Endodermal cell (in vitro differentiated cells): ENCODE measurements at places on chromosomes 2 and 18. TPM values are rescaled to one million over a fixed set of nuclear protein-coding genes. Genes with fewer than 3 reads are reported as not detected.
A peak's percentile ranks its signal among the peaks of the same experiment; 100 is the strongest.

- no peak for DNase-seq
- H3K4me1 ChIP-seq, result no peaks in the 10 kb centered on the region
- H3K27me3 ChIP-seq, result no peaks in the 10 kb centered on the region
- no peak overlapping the region for H3K4me3 ChIP-seq
- no peaks in the 10 kb centered on the region for H3K36me3 ChIP-seq
Measured at GRCh38 chr2:33222309-33222708, 254.1 kb upstream of the RASGRP3 start.

DNA sequence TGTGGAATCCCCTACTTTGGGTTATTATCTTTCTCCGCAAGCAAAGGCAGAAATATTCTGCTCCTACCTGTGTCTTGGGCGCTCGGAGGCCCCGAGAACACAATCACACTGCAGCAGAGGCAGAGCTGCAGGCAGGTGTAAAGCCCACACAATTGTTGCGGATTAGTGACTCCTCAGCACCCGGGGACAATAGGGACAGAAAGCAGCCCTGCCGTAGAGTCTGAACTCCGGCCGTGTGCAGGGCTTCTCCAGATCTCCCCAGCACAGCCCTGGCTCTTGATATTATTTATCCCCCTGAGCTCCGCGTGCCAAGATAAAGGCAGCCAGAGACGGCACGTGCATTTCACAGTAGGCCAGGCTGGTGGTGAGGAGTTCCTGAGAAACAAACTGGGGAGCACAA, 229.2 kb downstream of the EN1 start:
- peaks cover 4% of the 10 kb centered on the region for H3K27me3 ChIP-seq
- H3K4me1 ChIP-seq, result peaks cover 15% of the 10 kb centered on the region
- no peak overlapping the region for H3K4me3 ChIP-seq
- no peaks in the 10 kb centered on the region for H3K36me3 ChIP-seq
- no peak for DNase-seq

DNA sequence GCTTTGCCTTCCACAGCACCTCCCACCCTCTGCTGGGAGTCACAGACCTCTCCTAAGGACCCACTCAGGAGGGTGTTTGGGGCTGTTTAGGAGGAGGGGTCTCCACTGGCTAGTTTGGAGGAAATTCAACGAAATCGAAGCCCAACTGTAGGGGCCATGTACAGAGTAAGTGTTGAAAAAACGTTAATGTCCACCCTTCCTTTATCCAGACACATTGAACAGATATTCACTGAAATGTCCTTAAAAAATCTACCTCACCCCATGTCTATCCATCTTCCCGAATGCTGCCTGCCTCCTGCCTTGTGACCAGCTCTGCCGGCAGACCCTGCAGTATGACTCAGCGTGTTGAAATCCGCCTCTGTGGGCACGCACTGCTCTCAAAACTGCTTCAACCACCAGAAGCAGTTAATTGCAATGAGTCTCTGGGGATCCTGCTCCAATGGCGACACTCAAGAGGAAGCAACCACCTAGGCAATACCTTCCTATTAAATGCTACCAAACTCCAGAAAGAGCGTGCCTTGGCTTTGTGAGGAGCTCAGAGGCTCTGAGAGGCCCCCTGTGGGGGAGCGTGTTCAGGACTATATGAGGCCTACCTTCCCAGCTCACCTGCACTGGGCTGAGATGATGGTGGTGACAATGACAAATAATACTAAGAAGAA, 61.4 kb upstream of the RTN4 start:
- no peak overlapping the region for H3K27ac ChIP-seq
- H3K4me3 ChIP-seq, result no peak overlapping the region
- DNase-seq, result peak; percentile 80
- H3K4me1 ChIP-seq, result peaks cover 5% of the 10 kb centered on the region
- no peaks in the 10 kb centered on the region for H3K27me3 ChIP-seq
- no peaks in the 10 kb centered on the region for H3K36me3 ChIP-seq

- DNase-seq, result no peak
- no peak overlapping the region for H3K27ac ChIP-seq
- no peaks in the 10 kb centered on the region for H3K36me3 ChIP-seq
Measured at GRCh38 chr2:152421521-152422370, 86.8 kb downstream of the FMNL2 start.

- H3K4me3 ChIP-seq, result no peak overlapping the region
- no peak overlapping the region for H3K27ac ChIP-seq
- H3K4me1 ChIP-seq, result peaks cover 30% of the 10 kb centered on the region
Measured at GRCh38 chr2:159044804-159045286, 76.4 kb downstream of the TANC1 start.

GRCh38 chr2:197994751-197995150, 190.4 kb downstream of the PLCL1 start:
- H3K27ac ChIP-seq, result no peak overlapping the region
- H3K4me3 ChIP-seq, result no peak overlapping the region
- DNase-seq, result no peak
- no peaks in the 10 kb centered on the region for H3K36me3 ChIP-seq
- no peaks in the 10 kb centered on the region for H3K4me1 ChIP-seq

DNA sequence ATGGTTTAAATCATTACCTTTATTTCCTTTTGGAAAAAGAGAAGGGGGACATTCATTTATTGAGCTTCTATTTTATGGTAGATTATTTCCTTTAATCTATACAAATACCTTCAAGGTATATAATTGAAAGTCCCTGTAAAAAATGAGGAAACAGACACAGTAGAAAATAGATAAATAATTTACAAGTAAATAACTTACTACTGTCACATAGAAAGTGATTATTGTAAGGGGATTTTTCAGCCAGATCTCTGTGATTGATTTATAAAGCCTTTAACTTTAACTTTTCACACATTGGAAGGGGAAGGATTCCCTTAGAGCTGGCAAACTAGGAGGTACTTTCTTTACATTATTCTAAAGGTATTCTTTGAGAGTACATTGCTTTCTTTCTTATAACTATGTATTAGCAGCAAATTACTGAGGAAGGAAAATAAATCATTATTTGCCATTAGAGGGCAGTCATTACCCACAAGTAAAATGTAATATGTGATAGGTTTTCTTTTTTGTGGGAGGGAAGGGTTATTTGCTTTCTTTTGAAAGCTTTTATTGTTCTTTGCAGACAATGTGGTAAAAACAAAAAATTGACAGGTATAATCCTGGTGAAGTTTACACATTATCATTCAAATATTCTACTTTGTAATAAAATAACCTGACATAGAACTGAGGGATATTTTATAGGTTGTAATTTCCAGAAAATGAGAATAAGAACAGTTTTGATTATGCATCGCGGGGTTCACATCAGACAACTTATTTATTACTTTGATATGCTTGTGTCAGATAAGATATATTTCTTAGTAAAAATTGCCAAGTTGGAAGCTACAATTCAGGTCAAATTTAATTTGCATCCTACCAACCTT, 24.8 kb upstream of the RPE start:
- DNase-seq, result no peak
- H3K27me3 ChIP-seq, result no peaks in the 10 kb centered on the region
- no peaks in the 10 kb centered on the region for H3K36me3 ChIP-seq
- no peaks in the 10 kb centered on the region for H3K4me1 ChIP-seq
- no peak overlapping the region for H3K27ac ChIP-seq
- no peak overlapping the region for H3K4me3 ChIP-seq

GRCh38 chr2:99772591-99773331, 282.9 kb upstream of the REV1 start:
- peak overlapping the region; percentile 87 for H3K27ac ChIP-seq
- H3K4me3 ChIP-seq, result no peak overlapping the region
- DNase-seq, result no peak
- no peaks in the 10 kb centered on the region for H3K36me3 ChIP-seq
- H3K27me3 ChIP-seq, result peaks cover 4% of the 10 kb centered on the region

- H3K36me3 ChIP-seq, result peaks cover 30% of the 10 kb centered on the region
- DNase-seq, result no peak
- no peak overlapping the region for H3K27ac ChIP-seq
- no peak overlapping the region for H3K4me3 ChIP-seq
- no peaks in the 10 kb centered on the region for H3K4me1 ChIP-seq
Measured at GRCh38 chr2:219286436-219287115, 7.4 kb downstream of the DNAJB2 start.

DNA sequence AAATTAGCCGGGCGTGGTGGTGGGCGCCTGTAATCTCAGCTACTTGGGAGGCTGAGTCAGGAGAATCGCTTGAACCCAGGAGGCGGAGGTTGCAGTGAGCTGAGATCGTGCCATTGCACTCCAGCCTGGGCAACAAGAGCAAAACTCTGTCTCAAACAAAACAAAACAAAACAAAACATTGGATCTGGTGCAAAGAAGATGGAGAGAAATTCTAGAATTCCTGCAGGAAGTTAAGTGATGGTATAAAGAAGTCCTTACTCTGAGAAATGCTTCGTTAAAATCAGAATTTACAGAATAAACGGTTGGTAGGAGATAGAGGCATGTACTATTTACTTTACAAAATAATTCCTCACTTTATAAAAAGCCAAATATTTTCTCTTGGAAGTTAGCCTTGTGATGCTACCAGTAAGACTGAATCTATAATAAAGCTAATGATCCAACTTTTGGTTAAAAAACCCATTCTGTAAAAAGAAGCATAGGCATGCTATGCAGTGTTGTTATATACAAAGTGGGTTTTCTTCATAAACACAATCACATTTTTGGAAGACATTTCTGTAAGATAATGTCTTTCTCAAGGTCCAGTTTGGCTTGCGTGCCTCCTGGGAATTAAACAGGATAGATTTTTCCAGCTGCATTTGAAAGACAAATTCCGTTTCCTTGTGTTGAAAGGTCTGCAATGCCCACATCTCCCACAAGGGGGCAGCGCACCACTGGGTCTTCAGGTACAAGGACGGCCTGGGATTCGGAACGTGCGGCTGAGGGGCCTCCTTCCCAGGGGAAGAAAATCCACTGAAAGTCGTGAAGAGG, 35.6 kb upstream of the PNO1 start:
- no peaks in the 10 kb centered on the region for H3K27me3 ChIP-seq
- H3K27ac ChIP-seq, result no peak overlapping the region

GRCh38 chr2:8400196-8400595, 281.7 kb upstream of the ID2 start:
- H3K27ac ChIP-seq, result no peak overlapping the region
- no peaks in the 10 kb centered on the region for H3K4me1 ChIP-seq
- H3K27me3 ChIP-seq, result no peaks in the 10 kb centered on the region
- H3K4me3 ChIP-seq, result no peak overlapping the region

DNA sequence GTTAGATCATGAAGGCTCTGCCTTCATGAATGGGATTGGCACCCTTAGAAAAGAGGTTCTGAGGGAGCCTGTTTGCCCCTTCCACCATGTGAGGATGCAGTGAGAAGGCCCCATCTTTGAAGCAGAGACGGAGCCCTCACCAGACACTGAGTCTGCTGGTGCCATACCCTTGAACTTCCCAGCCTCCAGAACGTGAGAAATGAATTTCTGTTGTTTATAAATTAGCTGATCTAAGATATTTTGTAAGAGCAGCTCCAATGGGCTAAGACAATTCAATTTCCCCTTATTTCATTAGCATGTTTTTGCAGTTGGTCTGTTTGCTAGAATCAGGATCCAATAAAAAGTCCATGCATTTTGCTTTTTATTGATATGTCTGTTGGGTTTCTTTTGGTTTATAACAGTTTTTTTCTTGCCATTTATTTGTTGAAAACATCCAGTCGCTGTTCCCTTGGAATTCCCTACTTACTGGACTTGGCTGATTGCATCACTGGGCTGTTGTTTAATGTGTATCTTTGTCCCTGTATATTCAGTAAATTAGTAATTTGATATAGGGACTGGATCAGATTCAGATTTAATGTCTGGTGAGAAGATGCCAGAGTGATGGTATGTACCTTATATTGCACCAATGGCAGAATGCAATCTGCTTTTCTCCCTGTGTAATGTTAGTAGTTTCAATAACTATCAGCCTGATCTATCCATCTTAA, 24.0 kb upstream of the GREB1 start:
- no peaks in the 10 kb centered on the region for H3K4me1 ChIP-seq
- peaks cover 30% of the 10 kb centered on the region for H3K36me3 ChIP-seq
- H3K27me3 ChIP-seq, result no peaks in the 10 kb centered on the region
- H3K4me3 ChIP-seq, result no peak overlapping the region
- H3K27ac ChIP-seq, result no peak overlapping the region

DNA sequence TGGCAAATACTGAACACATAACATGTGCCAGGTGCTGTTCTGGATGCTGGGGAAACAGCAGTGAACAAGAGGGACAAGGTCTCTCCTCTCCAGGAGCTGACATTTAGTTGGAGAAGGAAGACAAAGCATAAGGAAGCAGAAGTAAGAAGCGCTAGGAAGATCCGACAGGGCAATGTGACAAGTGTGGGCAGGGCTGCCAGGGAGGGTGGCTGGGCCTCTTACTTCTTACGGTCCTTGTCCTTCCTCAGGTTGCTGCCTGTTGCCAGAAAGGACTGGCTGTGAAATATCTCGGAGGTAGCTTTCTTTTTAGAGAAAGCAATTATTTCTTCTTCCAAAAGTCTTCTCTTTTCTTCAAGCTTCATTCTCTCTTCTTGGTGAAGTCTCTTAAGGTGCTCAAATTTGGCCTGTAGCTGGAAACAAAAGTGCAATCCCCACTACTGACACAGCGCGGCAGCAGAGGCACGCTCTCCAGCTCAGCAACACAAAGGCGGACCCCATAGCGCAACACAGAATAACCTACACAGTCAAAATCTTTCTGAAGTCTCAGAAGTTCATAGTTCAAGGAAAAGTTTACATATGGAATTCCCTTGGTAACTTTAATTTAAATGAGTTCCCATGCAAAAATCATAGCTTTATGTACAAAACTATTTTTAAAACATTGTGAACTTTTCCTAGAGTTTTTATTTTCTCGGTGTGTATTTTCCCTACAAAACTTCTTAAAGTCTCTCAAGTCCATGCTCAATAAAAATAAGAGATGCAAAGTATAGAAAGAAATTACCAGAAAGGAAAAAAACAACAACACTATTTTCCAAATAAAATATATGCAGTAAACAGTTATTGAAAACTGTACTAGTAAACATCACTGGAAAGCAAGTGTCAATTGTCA, 67.7 kb downstream of the SEPTIN10 start:
- no peak overlapping the region for H3K27ac ChIP-seq
- H3K27me3 ChIP-seq, result no peaks in the 10 kb centered on the region
- H3K36me3 ChIP-seq, result peaks cover 39% of the 10 kb centered on the region
- H3K4me3 ChIP-seq, result no peak overlapping the region

- no peaks in the 10 kb centered on the region for H3K4me1 ChIP-seq
- no peak overlapping the region for H3K4me3 ChIP-seq
- H3K27me3 ChIP-seq, result no peaks in the 10 kb centered on the region
- no peak overlapping the region for H3K27ac ChIP-seq
Measured at GRCh38 chr18:57461652-57462269, 26.6 kb downstream of the ONECUT2 start.

GRCh38 chr2:190794377-190794776, 86.2 kb upstream of the GLS start:
- no peak for DNase-seq
- peaks cover 4% of the 10 kb centered on the region for H3K4me1 ChIP-seq
- H3K27me3 ChIP-seq, result no peaks in the 10 kb centered on the region
- no peak overlapping the region for H3K27ac ChIP-seq

DNA sequence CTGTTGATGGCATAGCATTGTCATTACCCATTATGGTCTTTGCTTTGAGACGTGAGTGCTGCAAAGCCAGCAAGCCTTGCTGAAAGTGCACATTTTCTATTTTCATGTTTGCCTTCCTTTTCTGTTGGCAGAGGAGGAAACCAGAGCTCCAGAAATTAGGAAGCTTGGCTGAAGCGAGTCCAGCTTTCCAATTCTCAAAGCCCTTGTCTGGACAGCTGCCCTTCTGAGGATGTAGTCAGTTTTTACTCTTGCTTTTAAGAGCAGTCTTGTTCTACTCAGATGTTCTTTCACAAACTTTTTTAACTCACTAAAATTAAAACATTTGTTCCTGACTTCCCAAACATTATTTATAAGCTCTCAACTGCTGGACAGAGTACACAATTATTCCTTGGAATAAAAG, 93.8 kb downstream of the ICOS start:
- no peak overlapping the region for H3K4me3 ChIP-seq
- no peak overlapping the region for H3K27ac ChIP-seq
- no peaks in the 10 kb centered on the region for H3K36me3 ChIP-seq
- no peaks in the 10 kb centered on the region for H3K4me1 ChIP-seq

The FN1 gene
- total RNA-seq, result 2,470 and 2,721 TPM in 2 replicates
